A549 treated with CORT108297 at 1 μM for 4 hours (cell line): ENCODE measurements at places on chromosomes 13 and 19. TPM values are rescaled to one million over a fixed set of nuclear protein-coding genes. Genes with fewer than 3 reads are reported as not detected.

SBK2 gene
- 1.6 to 2.8 TPM (median 2.3 TPM) in 5 replicates for total RNA-seq

CDK8 gene
- total RNA-seq, result 11.2 to 13.5 TPM (median 12.6 TPM) in 5 replicates

TMEM59L gene
- 3.9 to 6.7 TPM (median 5.9 TPM) in 5 replicates for total RNA-seq

ANGPTL8 gene
- total RNA-seq, result not detected in 5 replicates

UHRF1 gene
- total RNA-seq, result 42.9 to 49.8 TPM (median 46.6 TPM) in 5 replicates

RAB3D gene
- total RNA-seq, result 2.7 to 3.9 TPM (median 3.1 TPM) in 5 replicates

GZMM gene
- total RNA-seq, result 0.15 to 0.57 TPM (median 0.36 TPM) in 5 replicates
